ENCODE measurements at places on chromosomes 7 and 10. TPM values are rescaled to one million over a fixed set of nuclear protein-coding genes. Genes with fewer than 3 reads are reported as not detected.

AZGP1 gene
- not detected for total RNA-seq

SCIN gene
- total RNA-seq = under 0.01 TPM

CDHR1 gene
- total RNA-seq = not detected

ACBD7 gene
- total RNA-seq = 4.8 TPM

ZNF804B gene
- not detected for total RNA-seq

NRAP gene
- not detected for total RNA-seq

DYNC1I1 gene
- 3.5 TPM for total RNA-seq

SOSTDC1 gene
- total RNA-seq = not detected

MACC1 gene
- total RNA-seq = 0.06 TPM

MALRD1 gene
- 0.66 TPM for total RNA-seq

SPDYE8 gene
- total RNA-seq = not detected

KIN gene
- 4.9 TPM for total RNA-seq

TUBAL3 gene
- not detected for total RNA-seq

CTAGE6 gene
- total RNA-seq = 0.62 TPM

CH25H gene
- 0.40 TPM for total RNA-seq

CHST3 gene
- total RNA-seq = 46.1 TPM

EPO gene
- not detected for total RNA-seq

DRGX gene
- not detected for total RNA-seq

C7orf57 gene
- not detected for total RNA-seq

All from aortic smooth muscle cell (primary cell).